ENCODE measurements at places on chromosomes 3 and 15.

GRCh38 chr15:80710635-80711554 lies 15.8 kb downstream of the ABHD17C start:
- no peak for DNase-seq

GRCh38 chr15:101112336-101113113 lies 139.3 kb downstream of the CHSY1 start:
- DNase-seq = no peak

- no peak for DNase-seq
Observed at GRCh38 chr15:68610825-68611224, 32.0 kb downstream of the CORO2B start.

GRCh38 chr15:25811481-25811906 lies 51.6 kb downstream of the ATP10A start:
- no peak for DNase-seq

DNA sequence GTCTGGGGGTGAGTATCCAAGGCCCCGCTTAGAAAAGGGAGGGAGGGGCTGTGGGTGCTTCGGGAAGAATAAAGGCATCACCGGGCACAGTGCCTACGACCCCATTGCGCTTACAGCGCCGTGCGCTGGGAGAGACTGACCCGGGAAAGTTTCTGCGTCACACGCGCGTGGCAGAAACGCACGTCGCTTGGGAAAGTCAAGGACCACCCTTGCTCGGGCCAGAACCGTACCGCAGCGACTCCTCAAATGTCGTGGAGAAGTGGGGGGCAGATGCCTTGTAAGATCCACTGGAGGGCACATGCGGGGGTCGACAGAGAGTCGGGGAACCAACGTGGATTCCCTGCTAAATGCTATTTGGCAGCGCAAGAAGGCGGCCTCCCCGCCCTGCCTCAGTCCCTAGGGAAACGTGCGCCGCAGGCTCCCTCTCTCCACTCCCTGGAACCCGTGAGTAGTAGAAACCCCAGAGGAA lies 2.4 kb downstream of the ADAMTS9 start:
- no peak for DNase-seq

DNA sequence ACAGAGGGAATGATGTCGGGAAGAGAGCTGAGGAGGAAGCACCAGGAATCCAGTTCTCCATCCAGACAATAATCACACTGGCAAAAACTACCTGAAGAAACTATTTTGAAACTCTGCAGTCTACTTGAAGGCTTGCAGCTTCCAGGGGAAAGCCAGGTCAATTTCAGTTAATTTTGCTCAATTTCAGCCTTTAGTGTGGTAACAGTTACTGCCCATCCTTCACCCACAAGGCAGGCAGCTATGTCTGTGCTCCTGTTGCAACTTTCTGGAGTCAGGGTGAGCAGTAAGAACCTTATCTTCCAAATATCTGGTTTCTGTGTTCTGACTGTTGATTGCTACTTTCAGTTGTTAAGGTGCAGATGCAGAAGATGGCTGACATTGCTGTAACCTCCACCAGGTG lies 221.7 kb downstream of the ADAMTS17 start:
- no peak for DNase-seq

- DNase-seq = no peak
Observed at GRCh38 chr3:131505421-131505820, 2.6 kb upstream of the MRPL3 start.

DNA sequence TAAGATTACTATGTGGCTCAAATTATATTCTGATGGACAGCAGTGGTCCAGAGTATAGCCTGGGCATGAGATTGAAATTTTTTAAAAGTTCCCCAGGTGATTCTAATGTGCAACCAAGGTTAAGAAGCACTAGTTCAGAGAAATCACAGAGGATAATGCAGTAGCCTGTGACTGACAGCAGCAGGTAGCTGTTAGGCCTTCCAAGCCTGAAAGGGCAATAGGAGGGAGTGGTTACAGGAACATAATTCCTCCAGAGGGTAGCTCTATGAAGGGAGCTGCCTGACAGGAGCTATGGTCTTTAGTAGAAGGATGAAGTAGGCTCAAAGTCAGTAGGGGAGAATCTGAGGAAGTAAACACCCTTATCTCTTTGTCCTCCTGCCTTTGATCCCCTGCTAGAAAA lies 342.9 kb upstream of the PPP2R3A start:
- DNase-seq = no peak

DNA sequence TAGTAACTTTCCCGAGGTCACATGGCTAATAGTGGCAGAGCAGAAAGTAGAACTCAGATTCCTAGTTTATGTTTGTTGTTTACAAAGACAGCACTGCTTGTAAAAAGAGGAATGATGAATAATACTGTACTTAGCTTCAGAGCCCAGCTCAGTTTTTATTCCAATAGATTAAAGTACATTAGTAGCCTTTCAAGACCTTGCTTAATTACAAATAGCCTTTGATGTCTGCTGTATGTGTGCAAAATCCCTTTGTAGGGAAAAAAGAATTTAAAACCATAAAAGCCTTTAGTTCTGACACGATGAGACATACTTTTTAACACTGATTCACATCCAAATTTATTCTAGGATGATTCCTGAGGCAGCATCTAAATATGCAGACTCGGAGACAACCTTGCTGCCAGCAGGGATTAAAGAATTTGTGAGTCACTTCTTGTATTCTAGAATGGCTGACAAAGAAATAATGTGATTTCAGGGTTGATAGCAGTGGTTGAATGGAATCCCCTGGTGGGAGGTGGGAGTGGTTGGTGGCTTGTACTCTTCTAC lies 324.2 kb upstream of the TGFBR2 start:
- DNase-seq = no peak

- no peak for DNase-seq
Observed at GRCh38 chr3:87979527-87979926, 79.3 kb downstream of the CGGBP1 start.

DNA sequence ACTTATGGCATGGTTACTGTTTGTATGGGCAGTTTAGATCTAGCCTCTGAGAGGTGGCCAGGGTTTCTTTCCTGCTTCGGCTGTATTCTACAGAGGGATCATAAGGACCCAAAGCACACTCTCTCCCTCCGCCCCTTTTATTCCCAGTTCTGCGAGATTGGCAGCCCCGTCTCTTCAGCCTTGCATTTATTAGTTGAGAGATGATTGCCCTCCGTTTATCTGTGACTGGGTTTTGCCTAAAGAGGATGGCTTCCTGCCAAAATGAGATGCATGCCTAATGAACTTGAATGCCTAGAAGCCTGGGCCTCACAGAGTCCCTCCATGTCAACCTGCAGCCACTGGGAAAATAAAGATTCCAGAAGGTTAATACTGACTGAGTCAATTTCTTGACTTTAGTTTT lies 97.1 kb upstream of the CHL1 start:
- no peak for DNase-seq

- no peak for DNase-seq
Observed at GRCh38 chr3:72386327-72387000, 461.8 kb downstream of the SHQ1 start.

GRCh38 chr3:94972066-94972465 lies 909.2 kb downstream of the NSUN3 start:
- no peak for DNase-seq

DNA sequence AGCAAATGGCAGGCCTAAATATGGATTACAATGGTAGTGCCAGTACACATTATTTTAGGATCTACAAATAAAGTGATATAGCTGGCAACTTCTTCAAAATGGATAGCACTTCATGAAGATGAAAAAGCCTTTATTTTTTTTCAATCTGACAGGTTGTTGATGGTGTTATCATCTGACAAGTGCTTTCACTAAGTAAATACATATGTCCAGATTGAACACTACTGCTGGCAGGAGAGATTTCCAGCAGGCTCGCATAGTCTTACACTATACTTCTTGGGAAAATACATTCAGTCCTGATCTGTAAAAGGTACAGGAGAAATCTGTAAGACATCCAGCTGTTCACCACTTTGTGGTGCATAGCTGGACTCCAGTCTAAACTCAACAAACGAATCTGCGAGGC lies 50.9 kb upstream of the ALCAM start:
- no peak for DNase-seq

- DNase-seq = no peak
Observed at GRCh38 chr15:63065262-63066221, 23.0 kb downstream of the TPM1 start.

GRCh38 chr3:101902041-101902440 lies 52.7 kb downstream of the NFKBIZ start:
- DNase-seq = no peak

- no peak for DNase-seq
Observed at GRCh38 chr3:100496711-100497261, 4.4 kb downstream of the TMEM45A start.

DNA sequence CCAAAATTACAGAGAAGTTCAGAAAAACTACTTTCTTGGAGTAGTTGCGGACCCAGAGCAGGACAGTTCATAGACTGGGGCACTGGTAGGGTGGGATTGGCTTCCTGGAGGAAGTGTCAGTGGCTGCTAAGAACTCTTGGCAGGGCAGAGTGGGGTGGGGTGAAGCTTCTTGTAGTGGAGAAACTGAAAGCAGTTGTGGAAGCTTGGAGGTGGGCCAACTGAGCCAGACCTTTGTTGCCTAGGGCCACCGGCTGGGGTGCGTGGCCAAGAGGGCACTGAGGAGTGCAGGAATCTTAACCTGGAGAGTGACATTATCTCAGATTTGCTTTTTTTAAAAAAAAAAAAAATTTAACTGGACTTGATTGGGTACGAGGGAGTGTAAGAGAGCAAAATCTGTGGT lies 3.1 kb downstream of the KAT2B start:
- peak; percentile 72 for DNase-seq

- DNase-seq = peak; percentile 43
Observed at GRCh38 chr15:44719293-44719999, 8.1 kb downstream of the B2M start.

GRCh38 chr15:89104172-89104564 lies 15.9 kb downstream of the ABHD2 start:
- no peak for DNase-seq

DNA sequence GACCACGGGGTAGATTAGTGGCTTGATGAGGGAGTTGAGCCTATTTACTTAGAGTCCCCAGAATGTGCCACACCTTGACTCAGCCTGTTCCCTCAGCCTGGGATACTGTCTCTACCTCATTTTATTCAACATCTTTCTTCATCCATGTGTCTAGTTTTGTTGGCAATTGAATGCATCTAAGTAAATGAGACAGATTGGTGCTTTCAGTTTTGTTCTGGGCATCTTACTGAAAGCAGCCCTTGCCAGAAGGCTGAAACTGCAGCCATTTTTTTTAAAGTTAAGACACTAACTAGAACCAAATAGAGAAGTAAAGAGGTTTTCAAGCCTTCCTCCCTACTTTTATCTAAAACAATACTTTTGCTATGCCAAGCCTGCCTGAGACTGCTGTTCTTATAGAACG lies 246.8 kb downstream of the SLCO3A1 start:
- no peak for DNase-seq

GRCh38 chr3:148202386-148202785 lies 495.3 kb upstream of the AGTR1 start:
- DNase-seq = peak; percentile 34

GRCh38 chr15:76337696-76338485 lies 1.3 kb downstream of the ISL2 start:
- peak; percentile 40 for DNase-seq

- DNase-seq = no peak
Observed at GRCh38 chr3:9870978-9871377, 9.1 kb downstream of the CIDEC start.

GRCh38 chr15:99981191-99981647 lies 248.0 kb upstream of the LYSMD4 start:
- DNase-seq = no peak

DNA sequence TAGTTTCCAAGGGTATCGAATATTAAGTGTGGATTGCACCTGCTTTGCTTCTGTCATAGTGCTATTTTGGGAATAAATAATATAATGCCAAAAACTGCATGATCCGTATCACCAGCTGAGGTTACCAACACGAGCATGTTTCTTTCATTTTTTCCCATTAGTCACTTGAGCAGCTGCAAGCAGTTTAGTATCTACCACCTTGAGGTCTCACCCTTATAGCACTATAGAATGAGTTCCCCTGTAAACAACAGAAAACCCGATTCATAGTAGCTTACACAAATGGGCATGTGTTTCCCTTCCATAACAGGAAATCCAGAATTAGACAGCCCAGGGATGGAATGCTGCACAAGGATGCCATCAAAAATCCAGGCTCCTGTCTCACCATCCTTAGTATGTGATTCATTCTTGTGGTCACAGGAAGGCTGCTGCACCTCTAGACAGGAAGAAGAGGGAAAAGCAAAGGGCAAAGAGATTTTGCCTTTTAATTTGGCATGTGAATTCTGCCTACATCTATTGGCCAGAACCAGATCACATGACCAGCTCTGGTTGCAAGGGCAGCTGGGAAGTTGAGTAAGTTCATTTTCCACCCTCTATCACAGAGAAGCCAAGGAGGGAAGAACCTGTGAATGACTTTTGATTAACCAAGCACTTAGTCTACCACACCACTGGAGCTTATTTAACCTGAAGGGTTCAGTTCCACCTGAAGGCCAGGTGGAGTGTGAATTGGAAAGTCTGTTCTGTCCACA lies 91.3 kb upstream of the SLC25A36 start:
- DNase-seq = no peak

DNA sequence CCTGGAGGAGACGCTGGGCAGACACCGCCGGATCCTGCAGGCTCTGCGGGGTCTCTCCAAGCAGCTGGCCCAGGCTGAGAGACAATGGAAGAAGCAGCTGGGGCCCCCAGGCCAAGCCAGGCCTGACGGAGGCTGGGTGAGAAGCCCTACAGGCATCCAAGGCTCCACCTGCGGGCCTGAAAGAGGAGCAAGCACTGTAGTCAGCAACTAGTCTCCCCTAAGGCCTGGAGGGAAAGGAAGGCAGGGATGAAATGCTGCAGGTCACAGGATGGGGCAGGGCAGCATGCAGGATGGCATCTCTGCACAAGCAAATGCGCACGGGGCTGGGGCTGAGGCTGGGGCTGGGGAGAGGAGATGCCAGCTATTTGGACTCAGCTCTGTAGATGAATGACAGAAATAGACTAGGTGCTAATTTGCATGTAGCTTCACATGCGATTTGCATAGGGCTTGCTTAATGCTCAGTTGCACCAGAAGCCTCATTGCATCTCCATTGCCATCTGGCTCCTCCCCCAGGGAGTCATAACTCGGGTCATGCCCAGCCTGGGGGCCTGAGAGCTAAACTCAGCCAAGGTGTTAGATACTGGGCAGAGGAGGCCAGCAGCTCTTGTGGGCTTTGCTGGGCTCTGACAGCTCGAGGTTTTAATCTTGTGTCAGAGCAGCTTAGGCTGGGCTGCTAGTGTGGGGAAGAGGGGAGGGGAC lies 5.2 kb upstream of the CPLX3 start:
- no peak for DNase-seq

DNA sequence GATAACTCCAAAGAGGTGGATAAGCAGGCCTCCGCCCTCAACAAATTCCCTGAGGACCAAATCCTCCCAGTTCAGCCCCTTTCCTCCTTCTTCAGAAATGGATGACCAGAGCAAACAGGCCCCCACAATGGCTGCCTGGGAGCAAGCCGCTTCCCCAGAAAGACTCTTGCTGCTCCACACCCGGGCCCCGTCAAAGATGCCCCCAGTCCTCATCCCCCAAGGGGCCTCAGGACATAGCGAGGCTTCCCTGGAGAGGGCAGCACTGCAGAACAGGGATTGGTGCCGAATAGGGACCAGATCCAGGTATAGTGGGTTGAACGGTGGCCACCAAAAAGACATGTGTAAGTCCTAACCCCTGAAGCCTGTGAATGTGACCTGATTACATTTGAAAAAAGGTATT lies 502.3 kb downstream of the SHQ1 start:
- DNase-seq = no peak

- DNase-seq = no peak
Observed at GRCh38 chr3:40718681-40719080, 193.9 kb downstream of the ZNF621 start.

Measured in hematopoietic multipotent progenitor cell (in vitro differentiated cells).